ENCODE measurements at places on chromosomes 6 and 20.

- no peak for DNase-seq
These were observed 272.3 kb downstream of the TENT5A start for GRCh38 chr6:81480139-81480538.

DNA sequence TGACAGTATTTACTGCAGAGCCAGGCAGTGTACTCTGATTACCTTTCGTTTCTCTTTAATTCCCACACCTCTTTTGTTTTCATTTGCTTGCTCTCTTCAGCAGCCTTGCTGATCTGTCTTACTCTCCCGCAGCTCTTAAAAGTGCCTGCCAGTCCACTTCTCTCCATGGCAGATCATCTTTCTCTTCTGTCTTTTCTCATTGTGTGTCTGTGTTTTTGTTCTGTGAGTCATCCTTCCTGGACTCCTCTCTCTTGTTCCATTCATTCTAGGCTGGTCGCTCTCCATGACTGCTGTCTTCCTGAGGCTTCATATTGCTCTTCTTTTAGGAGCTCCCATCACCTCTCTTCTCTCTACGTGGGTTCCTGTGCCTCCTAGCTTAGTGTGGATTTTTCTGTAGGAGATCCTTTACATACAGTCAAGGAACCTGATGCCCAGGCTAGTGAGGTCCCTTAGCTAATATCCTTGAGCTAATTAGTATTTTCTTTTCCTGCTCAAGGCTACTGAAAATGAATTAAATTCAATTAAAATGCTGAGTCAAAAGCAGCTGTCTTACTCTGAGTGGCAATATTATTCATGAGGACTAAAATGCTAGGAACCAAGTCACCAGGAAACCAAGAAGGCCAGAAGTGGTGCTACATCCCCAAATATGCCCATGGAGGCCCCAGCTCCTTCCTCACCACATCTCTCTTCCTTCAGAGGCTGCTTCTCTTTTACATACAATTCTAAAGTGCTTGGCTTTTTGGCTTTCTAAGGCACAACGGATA lies 86.1 kb downstream of the SLX4IP start:
- no peak for DNase-seq

GRCh38 chr6:38997128-38997761 lies 51.3 kb upstream of the GLP1R start:
- DNase-seq = peak; percentile 15

DNA sequence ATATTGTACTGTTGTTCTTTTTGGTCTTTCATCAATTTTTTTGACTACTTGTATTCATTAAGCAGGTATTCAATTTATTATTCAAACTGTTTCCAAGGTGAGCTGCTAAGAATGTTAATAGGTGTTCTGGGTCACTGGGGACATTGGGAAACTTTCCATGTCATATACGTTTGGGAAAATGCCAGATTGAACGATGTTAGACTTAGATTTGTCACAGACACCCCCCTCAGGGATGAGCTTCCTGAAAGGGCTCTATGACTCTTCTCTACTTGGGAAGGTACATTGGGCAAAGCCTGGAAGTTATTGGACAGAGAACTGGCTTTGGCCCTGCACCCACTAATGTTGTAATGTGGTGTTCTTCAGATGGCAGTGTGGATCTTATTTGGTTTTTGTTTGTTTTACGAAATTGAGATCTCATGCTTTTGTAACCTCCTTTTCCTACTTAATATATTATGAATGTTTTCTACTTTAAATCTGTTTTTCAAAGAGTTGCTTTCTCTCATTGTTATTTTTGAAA lies 42.1 kb downstream of the PLCB4 start:
- DNase-seq = no peak

- DNase-seq = no peak
These were observed 276.6 kb upstream of the BMP2 start for GRCh38 chr20:6490849-6491248.

DNA sequence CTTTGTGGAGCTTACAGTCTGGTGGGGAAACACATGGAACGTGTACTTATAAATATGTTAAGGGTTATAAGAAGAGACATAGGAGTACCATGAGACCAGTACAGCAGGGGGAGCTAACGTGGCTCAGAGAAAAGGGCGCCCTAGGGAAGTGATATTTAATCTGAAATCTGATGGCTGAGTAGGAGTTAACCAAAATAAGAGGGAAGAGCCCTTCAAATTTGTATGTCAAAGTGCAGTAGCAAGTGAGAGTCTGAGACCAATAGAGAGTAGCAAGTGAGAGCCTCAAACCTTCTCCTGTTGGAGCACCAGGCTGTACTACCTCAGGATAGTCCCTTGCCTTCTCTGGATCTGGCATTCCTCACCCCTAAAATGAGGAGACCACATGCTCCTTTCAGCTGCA lies 6.1 kb upstream of the PKIG start:
- DNase-seq = no peak

DNA sequence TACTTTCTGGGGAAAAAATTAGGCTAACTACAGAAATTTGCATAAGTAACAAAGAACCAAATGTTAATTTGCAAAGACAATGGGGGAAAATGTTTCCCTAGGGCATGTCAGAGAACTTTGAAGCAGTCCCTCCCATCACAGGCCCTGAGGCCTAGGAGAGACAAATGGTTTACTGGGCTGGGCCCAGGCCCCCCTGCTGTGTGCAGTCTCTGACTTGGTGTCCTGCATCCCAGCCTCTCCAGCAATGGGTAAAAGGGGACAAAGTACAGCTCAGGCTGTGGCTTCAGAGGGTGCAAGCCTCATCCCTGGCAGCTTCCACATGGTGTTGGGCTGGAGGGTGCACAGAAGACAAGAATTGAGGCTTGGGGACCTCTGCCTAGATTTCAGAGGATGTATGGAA lies 788.4 kb downstream of the FRK start:
- no peak for DNase-seq

- no peak for DNase-seq
These were observed 42.3 kb downstream of the HBS1L start for GRCh38 chr6:135012349-135012748.

- DNase-seq = no peak
These were observed 5.9 kb upstream of the NUP153 start for GRCh38 chr6:17712576-17712975.

- DNase-seq = no peak
These were observed 634 bp upstream of the BTBD9 start for GRCh38 chr6:38640216-38640909.

DNA sequence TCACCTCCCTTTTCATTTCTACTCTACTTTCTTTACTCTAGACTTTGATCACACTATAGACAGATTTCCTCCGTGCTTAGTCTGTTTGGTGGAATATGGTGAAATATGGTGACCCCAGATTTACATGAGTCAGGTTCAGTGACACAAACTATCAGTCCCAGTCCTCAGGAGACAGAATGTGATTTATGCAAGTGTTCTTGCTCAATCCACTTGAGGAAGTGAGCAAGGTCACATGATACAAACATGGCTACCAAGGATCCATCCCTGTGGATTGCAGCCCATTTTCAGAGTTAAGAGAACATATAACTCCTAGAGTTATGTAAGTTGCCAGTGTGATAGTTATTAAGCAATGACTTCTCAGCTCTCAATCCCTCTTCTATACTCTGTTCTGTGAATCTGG lies 23.7 kb upstream of the TSHZ2 start:
- DNase-seq = no peak

DNA sequence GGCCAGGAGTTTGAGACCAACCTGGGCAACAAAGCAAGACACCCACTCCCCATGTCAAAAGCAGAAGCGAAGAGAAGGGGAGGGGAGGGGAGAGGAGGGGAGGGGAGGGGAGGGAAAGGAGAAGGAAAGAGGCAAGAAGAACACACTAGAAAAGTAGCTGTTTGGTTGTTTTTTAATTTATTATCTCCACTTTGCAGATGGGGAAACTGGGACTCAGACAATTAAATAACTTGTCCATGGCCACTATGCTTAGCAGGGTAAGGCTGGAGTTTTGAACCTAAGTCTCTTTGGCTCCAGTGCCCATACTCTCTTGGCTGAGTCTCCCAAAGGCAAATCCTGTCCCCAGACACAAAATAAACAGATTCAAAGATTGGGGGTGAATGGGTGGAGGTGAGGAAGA lies 12.4 kb upstream of the GHRH start:
- no peak for DNase-seq

DNA sequence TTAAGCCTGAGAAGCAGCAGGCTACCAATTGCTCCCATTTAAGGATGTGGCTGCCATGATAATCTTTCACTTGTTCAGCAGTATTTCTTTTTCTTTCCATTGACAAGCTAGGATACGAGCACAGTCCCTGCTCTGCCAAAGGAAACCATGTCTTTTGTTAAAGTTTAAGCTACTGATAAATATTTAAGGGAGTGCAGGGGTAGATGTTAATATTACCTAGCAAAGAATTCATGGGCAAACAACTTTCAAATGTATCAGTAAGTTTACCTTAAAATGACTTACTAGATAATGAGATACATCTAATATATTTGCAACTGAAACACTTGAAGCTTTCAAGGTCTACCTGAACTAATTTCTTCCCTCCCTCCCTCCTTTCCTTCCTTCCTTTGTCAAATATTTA lies 77.3 kb downstream of the OPN5 start:
- DNase-seq = no peak

- no peak for DNase-seq
These were observed 148.3 kb upstream of the STXBP5 start for GRCh38 chr6:147055821-147056392.

- no peak for DNase-seq
These were observed 138.1 kb downstream of the TBXT start for GRCh38 chr6:166029506-166029905.

DNA sequence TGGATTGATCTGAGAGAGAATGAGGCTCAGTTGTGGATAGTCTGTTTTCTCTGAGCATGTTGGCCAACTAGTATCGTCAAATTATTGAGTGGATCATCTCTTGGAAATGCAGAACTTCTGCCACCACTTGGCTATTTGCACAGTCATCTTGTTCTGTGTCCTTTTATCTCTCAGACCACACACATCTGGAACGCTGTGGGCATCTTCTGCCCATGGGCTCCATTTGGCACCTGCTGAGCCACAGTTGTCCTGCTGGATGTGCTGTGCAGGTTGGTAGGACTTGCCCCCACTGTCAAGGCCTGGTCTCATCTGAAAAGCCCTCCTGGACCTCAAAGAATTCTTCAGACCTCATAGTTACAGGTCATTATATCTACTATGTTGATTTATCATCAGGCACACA lies 16.7 kb upstream of the C20orf144 start:
- no peak for DNase-seq

All from NCI-H187 (cell line).